Stimulated activated CD8-positive, alpha-beta memory T cell treated with anti-CD3 and anti-CD28 coated beads, Interleukin-7, amount 100 ng/mL, for 4 hours (primary cell): ENCODE measurements at places on chromosomes 4 and X.

GRCh38 chrX:14015941-14016340 is 13.8 kb downstream of the GEMIN8 start:
- no peak for DNase-seq

- DNase-seq: no peak
Measured at GRCh38 chr4:67568820-67569219, 10.3 kb downstream of the STAP1 start.

- no peak for DNase-seq
Measured at GRCh38 chr4:138982754-138983153, 32.8 kb upstream of the NOCT start.

- no peak for DNase-seq
Measured at GRCh38 chr4:147987252-147987651, 255.4 kb downstream of the ARHGAP10 start.

- DNase-seq: no peak
Measured at GRCh38 chrX:132114607-132115006, 13.2 kb downstream of the FRMD7 start.
